ENCODE measurements at places on chromosomes 16 and 17. TPM values are rescaled to one million over a fixed set of nuclear protein-coding genes. Genes with fewer than 3 reads are reported as not detected.

DNA sequence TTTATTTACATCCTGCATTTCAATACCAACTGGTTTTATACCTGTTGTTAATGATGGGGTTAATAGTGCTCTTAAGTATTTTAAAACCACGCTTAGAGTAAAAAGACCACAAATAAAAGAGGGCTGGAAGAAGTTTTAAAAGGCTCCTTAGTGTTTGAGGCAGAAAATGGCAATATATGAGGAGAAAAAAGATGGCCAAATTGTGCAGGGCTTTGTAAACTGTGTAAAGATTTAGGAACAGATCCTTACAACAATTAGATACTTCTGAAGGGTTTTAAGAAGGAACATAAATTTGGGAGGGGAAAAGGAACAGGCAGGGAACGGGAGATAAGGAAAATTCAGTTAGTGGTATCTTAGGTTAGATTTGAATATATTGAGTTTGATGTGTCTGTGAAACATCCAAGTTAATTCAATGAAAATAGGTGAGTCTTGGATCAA is 12.7 kb downstream of the CDC27 start:
- DNase-seq: no peak

- no peak for DNase-seq
Observed at GRCh38 chr16:72427051-72427782, 255.3 kb upstream of the PMFBP1 start.

- DNase-seq: no peak
Observed at GRCh38 chr17:1462164-1463112, 6.4 kb upstream of the CRK start.

- no peak for DNase-seq
Observed at GRCh38 chr16:66199189-66199588, 167.3 kb upstream of the CDH5 start.

GRCh38 chr17:35752945-35753764 is at the start of gene GAS2L2:
TSS of gene GAS2L2 (minus strand) at chr17:35753239. CDS start at chr17:35752850, 389 bp downstream.
- DNase-seq: no peak

- DNase-seq: no peak
Observed at GRCh38 chr17:4110152-4110551, 32.7 kb downstream of the ZZEF1 start.

- no peak for DNase-seq
Observed at GRCh38 chr16:66713076-66713475, 16.5 kb upstream of the CMTM4 start.

- no peak for DNase-seq
Observed at GRCh38 chr16:89145406-89146161, 26.0 kb upstream of the CDH15 start.

The DNAH3 gene
- polyA plus RNA-seq: not detected

GRCh38 chr16:84483882-84484565 is 20.4 kb downstream of the MEAK7 start:
- DNase-seq: no peak

The FSCN2 gene
- polyA plus RNA-seq: 0.26 TPM

GRCh38 chr16:27267037-27267677 is 1.4 kb downstream of the NSMCE1 start:
- DNase-seq: no peak

DNA sequence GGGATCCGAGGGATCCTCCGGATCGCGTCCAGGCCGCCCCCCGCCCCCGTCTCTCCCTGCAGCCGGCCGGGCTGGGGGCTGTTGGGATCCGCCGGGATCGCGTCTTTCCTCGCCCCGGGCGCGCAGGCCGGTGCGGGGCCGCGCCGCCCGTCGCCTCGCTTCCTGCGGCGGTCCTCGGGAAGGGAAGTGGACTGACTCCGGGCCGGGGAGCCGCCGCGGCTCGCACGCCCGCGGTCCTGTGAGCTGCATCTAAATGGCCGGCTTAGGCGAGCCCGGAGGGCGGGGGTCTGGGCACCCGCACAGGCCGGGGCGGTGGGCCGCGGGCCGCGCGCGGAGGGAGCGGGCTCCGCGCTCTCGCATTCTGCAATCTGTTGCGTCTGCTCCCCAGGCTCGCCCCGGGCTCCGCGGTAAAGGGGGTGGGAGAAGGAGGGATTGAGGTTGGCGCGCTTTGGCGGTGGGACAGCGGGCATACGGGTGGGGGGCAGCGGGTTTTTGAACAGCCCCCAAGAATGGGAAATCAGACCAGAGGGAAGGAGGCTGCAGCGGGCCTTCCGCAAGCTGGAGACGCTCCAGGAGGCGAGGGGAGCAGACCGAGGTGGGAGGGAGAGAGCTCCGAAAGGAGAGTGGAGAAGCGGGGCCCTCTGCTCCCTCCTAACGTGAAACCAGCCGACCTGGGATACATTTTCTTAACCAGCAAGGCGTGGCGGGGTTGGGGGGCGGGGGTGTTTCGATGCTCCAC is 2.2 kb downstream of the TMEM132E start:
- no peak for DNase-seq

The ZFP90 gene
- polyA plus RNA-seq: 25.2 TPM

DNA sequence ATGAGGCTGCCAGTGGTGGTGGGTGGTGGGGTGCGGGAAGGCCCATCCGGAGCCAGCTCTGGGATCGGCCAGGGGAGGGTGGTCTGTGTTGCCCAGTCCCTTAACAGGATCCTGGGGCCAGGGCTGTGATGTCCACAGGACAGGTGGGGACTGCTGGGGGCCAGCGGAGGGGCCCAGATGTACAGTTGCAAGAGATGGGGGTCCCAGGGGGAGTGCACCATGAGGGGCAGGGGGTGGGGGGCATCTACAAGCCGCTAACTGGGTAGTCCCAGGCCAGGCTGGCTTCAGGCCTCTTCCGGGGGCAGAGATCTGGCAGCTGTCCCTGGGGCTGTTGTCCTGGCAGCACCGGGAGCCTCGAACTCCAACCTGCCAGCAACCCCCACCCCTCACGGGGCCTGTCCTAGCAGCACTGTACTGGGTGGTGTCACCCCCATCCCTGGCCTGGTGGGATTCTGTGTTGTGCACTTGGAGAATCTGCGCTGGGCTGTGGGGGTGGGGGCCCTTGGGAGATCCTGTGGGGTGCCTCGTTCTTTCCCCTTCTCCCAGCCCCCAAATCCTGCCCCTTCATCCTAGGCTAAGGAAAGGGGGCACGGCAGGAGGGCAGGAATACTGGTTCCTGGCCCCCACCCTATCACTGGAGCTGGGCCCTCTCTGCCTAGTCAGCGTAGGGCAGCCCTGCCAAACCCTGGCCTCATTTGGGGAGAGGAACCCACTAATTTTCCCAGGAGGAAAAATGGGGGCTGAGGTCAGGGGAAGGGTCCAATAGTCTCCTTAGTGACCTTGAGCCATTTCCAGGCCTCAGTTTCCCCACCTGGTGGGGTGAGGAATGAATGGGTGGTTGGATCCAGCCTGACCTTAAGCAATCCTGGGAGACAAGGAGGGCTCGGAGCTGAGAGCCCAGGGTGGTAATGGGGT is 1.4 kb downstream of the MTSS2 start:
- DNase-seq: no peak

DNA sequence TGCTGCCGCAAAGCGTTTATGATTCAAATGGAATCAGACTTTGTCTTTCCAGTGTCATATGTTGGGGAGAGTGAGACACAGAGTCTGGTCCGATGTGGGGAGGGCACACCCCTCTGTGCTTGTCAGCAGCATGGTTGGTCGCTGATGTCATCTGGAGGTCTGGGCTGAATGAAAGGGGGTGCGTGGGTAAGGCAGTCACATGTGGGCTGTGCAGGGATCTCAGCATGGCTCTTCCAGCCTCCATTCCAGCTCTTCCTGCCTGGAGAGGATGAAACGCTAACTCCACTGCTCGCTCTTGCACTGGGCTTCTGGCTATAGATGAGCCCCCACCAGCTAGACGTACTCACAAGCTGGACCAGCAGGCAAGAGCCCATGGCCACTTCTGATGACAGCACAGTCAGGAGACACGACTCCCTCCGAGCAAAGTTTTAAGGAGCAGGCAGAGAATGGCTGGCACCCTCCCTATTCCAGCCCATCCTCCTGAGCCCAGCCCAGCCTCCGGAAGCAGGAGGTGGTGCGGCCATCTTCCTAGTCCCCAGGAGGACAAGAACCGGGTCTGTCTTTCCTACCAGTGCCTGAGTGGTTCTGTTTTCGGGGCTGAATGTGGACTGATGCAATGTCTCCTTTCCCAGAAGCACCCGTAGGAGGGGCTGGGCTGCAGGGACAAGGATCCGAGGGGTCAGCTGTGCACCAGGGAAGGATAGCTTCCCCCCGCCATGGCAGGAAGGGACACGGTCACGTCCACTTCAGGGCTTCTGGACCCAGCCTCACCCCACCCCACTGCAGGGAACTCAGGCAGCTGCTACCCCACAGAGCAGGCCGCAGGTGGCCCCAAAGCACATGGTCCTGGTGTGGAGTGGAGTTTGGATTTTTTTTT is 41.5 kb upstream of the CBFA2T3 start:
- DNase-seq: no peak

The HAS3 gene
- 0.62 TPM for polyA plus RNA-seq

The TMEM220 gene
- polyA plus RNA-seq: 6.1 TPM

GRCh38 chr17:1467898-1468492 is 12.0 kb upstream of the CRK start:
- DNase-seq: no peak

DNA sequence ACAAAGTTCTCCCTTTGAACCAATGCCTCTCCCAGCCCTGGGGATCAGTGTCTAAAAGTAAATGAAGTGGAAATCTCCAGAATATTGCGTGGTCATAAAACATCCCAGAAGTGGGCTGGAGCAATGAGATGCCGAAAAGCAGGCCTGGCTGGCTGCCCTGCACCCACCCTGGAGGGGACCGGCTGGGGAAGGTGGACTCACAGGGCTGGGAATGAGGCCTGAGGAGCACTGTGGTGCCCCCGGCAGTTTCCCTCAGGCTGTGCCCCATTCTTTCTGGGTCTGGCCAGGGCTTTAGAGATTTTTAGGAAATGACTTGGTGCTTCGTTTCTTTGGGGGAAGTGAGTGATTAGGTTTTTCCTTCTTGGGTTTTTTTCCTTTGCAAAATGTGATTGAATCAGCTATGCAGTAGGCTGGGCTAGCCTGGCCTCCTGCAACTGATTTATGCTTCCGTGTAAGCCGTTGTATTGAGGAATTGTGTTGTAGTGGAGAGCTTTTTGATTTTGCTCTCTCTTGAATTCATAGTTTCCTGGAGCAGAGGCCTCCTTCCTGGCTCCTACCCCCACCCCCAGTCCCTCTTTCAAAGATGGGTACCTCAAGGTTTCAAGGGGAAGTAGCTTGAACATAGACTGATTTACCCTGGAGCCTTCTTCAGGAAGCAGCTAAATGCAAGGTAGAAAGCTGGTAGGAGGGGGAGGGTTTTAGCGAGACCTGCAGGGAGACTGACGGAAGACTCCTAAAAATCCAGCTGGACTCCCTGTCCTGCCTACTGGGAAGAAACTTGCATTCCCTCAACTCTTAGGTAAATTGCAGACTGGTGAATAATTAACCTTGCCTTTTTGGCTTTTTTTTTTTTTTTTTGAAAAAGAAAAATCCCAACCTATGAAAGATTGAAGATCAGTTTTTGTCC is 170.2 kb downstream of the RAB11FIP4 start:
- DNase-seq: no peak

The CRHR1 gene
- not detected for polyA plus RNA-seq

DNA sequence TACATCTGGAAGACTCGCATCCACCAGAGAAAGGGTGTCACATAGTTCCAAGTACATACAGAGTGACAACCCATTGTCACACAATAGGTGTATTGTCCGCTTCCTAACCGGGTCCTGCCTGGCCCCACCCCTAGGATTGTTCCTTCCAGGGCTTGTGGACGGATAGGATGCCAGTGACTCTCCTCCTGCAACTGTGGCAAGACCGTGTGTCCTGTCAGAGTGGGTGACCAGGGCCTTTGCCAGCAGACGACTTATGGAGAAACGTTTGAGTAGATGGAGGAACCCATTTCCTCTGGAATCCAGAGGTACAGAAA is 258.4 kb downstream of the CPPED1 start:
- DNase-seq: no peak

GRCh38 chr17:80513201-80513600 is 31.4 kb upstream of the RPTOR start:
- no peak for DNase-seq

DNA sequence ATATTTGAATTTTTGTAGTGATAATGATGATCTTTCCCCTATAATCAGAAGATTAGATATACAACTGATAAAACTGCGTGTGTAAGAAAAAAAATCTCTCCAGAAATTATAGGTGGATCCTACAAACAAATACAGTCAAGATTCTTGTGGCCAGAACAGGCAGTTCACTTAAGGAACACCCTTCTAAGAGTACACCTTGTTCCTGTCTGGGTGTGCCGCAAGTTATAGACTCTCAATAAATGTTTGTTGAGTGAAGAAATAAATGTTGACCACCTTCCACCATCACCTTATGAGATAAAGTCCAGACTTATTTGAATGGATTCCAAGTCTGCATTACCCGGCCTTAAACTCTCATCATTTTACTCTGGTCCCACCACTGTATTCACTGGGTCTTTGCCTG is 45.7 kb upstream of the SCNN1B start:
- no peak for DNase-seq

The HES7 gene
- polyA plus RNA-seq: not detected

- no peak for DNase-seq
Observed at GRCh38 chr17:74921769-74922168, 1.3 kb downstream of the USH1G start.

DNA sequence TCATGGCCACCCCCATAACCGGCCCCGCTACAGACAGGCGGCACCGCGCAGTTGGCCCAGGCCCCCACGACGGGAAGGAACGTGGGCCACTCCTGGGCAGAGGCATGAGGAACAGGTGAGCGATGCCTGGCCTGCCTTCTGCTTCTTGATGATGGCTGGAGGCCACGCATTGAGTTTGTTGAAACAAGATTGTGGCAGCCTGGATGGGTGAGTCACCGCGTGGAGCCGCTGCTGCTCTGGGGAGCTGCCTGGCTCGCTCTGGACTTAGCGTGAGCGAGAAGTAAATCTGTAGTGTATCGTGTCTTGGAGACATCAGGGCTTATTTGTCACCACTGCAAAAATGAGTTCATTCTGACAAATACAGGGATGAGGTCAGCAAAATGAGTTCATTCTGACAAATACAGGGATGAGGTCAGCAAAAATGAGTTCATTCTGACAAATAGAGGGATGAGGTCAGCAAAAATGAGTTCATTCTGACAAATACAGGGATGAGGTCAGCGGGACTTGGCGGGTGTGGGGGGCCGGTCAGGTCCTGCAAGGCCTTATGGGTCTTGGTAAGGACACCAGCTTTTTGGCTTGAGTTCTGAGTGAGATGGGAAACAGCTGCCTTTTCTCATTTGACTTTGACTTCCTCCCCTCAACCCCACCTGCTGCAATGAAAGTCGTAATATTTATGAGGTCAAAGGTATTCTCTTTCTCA is 93.0 kb downstream of the SEC14L1 start:
- peak; percentile 88 for DNase-seq

GRCh38 chr17:80916246-80916645 is 75.4 kb upstream of the CHMP6 start:
- no peak for DNase-seq

DNA sequence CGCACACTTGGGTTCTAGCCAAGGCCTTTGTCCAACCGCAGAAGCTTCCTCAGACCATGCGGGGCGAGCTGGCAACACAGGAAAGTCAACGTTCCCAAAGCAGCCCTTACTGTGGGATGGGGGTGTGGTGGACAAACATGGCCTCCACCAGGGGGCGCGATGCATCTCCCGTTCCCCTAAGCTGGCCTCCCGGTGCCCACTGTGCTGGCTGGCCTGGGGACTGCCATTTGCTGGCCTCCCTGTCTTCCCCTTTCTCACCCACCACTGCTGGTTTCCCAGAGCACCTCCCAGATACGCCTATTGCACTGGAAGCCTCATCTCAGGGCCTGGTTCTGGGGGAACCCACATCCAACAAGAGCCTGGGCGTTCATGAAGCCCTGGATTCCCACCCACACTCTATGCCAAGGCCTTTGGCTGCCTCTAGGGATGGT is 145.3 kb downstream of the IRF8 start:
- peak; percentile 23 for DNase-seq

The FBRS gene
- 9.0 TPM for polyA plus RNA-seq

- DNase-seq: no peak
Observed at GRCh38 chr16:4726616-4727015, 7.5 kb downstream of the ANKS3 start.

Data from AG04450 (cell line).